Caki2 (cell line): ENCODE measurements at places on chromosomes 2 and 18.

DNA sequence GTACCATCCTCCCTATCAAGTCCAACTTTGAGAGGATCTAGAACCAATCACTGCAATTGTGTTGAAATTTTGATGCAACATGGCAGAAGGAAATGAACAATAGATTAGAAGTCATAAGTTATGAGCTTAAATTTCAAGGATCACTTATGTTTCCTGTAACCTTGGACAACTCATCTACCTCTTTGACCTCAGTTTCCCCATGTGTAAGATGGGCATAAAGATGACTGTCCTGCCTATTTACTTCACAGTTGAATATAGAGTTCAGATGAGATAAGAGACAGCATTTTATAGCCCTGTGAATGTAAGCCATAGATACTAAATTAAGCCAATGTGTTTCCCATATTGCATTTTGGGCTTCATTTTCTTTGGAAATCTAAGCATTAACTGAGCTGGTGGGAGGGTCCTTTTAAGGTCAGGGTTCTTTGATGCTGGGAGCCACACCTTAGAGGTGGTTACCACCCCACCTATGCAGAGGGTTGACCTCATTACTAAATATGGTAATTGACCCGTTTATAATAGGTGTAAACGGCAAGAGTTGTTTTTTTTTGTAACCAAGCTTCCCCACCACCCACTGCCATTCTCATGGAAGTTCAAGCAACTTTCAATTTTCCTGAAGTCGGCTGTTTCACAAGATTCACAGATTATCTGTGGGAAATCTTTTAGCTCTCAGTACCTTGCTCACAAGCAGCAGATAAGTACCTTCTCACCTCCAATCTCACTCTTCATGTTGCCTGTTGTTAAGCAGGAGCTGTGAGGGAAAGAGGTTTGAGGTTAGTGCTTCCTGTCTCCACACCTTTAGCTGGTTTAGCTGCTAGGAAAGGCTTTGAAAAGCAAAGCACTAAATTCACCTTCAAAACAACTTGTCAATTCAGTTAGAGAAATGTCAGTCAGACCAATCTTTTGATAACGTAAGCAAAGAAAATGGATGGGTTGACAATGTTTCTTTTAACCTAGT is 13.3 kb downstream of the CD28 start:
- no peak for DNase-seq

DNA sequence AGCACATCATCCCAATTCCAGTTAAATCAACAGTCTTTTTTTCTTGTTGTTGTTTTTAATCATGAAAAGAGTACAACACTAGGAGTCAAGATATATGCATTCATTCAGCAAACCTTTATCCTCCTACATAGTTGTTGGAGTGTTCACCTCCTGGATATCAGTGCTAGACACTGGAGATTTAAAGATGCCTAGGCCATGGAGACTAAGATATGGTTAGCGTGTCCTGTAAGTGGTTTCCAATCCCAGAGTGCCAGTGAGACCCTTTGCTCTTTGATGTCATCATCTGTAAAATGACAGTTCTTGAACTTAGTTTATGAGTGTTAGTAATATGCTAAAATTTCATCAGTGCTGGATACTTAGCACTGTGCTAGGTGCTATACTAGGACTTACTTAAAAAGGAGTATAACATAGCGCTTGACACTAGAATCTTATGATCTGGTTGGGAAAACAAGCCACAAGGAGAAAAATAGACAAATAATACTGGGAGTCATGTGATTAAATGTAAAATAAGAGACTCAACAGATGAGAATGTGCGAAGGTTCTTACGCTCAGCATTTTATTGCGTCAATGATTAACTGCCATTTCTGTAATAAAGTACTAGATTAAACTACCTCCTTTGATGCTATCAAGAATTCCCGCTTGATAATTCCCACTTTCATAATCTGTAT is 31.5 kb downstream of the BABAM2 start:
- peak; percentile 86 for DNase-seq

DNA sequence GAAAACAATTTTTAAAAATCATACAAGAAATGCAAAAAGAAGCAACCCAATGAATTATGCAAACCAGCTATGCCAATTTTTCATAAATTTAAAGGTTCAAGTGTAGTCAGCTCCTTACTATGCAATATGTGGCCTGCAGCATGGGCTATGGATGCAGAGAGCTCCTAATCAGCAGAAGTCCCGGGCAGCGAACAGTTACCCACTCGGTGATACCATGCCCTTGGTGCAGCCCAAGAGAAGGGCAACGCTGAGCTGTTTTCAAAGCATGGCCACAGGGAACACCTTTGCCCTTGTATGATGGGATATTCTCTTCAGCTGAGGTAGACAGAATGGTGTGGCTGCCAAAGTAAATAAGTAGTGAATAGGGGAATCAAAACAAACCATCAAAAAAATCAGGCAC is 17.3 kb upstream of the ARL5A start:
- DNase-seq: no peak

DNA sequence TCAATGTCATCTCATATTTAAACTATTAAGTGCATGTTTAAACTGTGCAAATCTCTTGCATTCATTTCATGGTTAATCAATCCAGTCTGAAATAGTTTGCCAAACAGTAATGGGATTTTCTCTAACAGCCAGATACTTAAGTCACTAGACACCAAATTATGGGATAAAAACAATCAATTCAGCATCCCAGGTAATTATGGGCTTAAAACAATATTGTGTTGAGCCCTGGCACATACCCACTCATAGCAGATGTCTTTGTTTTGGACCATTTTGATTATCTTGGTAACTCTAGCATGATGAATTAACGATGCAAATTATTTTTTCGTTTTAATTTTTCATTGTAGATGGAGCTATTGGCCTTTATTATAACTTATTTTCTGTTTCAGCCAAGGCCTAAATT is 118.5 kb upstream of the CD302 start:
- no peak for DNase-seq

GRCh38 chr2:67858886-67859285 is 203.9 kb downstream of the C1D start:
- DNase-seq: no peak

DNA sequence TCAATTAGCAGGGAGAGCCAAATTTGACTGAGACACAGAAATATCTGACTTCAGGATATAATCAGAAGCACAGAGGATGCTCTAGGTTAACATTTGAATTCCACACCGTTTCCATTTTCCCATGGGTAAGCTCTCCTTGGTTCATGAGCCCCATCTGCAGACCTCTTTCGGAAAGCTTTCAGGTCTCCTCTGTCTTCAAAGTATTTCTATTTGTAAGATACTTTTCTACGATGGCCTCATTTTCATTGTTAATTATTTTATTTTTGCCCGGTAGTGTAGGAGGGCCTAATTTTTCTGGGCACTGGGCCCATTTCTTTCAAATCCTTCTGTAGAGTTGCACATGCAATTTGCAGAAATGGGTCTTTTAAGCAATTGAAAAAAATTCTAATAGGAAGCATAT is 53.8 kb downstream of the LRPPRC start:
- DNase-seq: no peak

GRCh38 chr2:96916156-96916630 is 46.3 kb upstream of the SEMA4C start:
- DNase-seq: no peak

DNA sequence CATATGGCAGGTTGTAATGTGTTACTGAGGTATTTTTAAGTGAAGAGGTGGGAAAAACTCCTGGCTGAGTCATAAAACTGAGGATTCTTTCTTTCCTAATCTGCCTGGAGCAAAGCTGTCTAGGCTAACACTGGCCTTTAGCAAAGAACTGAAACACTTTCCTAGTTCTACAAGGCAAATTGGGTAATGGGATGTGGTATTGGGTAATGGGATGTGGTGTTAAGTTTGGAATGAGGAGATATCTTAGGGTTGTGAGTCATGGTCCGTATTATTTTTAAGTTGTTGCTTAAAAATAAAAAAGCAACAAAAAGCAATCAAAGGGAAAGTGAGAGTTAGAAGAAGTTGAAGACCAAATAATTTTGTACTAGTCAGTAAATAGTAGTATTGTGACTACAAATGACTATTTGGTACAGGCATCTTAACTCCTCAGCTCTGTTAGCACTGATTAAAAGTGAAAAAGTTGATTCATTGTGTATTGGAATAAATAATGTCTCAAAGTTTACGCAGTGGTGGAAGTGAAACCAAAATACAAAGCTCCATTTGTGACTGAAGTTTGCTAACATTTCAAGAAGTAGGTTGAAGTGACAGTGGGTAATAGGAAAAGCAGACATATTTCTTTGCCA is 216.8 kb downstream of the CAMKMT start:
- DNase-seq: no peak

DNA sequence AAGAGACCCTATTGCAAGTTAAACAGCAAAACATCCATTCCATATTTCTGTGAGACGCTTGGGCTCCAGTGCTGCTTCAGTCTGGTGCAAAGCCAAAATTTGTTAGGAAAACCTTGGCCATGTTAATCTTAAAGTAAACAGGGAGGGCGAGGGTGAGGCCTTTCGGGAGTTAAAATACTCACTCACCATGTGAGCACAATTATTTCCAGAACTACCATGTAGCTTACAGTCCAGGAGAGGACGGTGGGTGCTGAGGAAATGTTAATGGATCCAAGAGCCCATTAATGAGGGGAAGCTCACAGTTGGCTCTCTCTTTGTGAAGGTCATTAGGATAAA is 286.4 kb downstream of the SLC8A1 start:
- DNase-seq: no peak

DNA sequence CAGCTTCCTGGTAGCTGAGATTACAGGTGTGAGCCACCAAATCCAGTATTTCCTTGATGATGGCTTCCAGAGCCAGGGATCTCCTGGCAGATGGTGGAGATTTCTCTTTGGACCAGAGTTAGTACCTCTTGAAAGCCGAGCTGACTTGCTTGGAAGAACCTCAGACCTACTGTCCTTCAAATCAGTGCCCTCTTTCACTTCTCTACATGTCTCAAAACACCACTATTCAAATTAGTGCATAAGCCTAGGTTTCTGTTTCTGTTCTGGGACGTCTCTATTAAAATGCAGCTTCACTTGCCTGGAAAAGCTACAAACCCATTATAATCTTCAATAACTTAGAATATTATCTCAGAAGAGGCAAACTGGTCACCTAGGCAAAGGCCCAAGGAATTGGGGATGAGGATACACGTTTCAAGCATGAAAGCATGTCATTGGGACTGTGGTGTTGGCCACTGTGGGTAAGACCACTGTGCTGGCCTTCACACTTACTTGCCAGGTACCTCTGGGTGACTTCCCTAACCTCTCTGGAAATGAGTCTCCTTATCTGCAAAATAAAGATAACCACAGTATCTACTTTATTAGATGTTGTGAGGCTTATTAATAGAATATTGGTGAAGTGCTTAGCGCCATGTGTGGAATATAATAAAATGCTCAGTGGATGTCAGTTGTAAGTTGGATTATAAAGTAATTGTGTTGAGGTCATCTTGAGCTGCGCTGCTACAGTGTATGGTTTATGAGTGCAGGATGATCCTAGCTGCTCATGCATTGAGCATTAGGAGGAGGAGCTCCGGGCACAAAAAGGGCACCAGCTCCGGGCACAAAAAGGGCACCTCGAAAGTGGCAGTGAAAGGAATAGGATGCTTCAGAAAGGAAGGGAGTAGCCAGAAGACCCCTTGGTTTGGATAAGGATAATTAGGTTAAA is 84.5 kb downstream of the DOCK10 start:
- no peak for DNase-seq

- DNase-seq: no peak
Measured at GRCh38 chr2:16394072-16394985, 271.3 kb downstream of the CYRIA start.

- DNase-seq: no peak
Measured at GRCh38 chr2:191994749-191995148, 147.9 kb upstream of the CAVIN2 start.
